ENCODE measurements at places on chromosomes 16 and 17. TPM values are rescaled to one million over a fixed set of nuclear protein-coding genes. Genes with fewer than 3 reads are reported as not detected.

HOXB9 gene
- total RNA-seq, result not detected

LRRC36 gene
- not detected for total RNA-seq

MEOX1 gene
- 1.5 TPM for total RNA-seq

UMOD gene
- total RNA-seq, result not detected

Data from ovary (tissue), 10 donors.